Cerebellum (tissue), 4 donors: ENCODE measurements at places on chromosomes 1 and 21. TPM values are rescaled to one million over a fixed set of nuclear protein-coding genes. Genes with fewer than 3 reads are reported as not detected.

DNA sequence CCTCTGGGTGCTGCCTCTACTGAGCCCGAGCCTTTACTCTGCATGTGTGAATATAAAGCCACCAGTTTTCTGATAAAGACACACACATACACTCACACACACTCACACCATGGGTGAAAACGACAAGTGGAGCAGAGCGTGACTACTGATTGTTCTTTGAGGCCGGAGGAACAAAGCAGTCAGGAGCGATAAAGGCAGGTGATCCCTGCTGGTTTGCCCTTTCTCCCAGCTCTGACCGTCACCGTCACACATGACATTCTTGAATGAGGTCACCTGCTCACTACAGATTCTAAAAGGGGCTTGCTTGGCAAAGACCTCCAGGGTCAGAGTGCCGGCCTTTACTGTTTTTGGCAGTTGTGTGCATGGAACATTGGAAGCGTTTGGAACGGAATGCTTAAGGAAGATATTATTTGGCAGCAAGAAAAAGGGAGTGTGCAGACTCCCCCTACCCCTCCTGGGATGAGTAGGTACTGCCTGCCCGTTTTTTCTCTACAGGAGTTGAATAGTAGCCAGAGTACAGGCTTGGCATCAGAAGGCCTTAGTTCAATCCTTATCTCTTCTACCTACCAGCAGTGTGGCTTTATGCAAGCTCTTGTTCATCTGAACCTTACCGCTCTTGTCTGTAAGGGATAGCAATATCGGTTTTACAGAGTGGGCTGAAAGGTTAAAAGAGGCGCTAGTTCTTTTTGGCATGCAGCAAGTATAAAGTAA, 79.7 kb downstream of the PBX1 start:
- peak; percentile 49 for DNase-seq

DNA sequence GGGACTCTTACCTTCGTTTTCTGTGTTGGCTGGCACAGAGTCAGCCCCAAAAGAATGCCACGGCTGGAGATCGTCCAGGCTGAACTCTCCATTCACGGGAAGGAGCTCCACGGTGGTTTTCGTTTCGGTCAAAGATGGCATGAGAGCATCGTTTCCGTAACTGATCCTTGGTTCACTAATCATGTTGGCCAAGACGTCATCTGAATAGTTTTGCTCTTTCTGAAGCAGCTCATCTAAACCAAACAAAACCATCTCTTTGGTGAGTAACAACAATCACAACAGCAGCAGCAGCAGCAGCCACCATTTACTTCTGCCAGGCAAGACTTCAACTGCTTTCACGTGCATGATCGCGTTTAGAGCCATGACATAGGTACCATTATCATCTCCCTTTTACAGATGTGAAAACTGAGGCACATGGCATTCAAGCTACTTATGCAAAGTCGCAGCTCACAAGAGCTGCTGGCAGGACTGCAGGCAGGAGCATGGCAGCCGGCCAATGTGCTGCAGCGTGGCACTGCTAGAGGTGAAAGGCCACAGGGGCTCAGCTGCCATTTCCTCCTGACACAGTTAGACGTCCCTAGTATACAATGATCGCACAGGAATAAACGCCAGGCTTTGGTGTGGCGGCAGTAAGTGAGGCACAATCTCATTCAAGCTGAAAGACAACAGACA, 177.1 kb downstream of the GABPA start:
- peak; percentile 41 for DNase-seq

- no peak for DNase-seq
Observed at GRCh38 chr1:226615876-226616275, 67.3 kb downstream of the STUM start.

GRCh38 chr1:167135281-167135840, 41.5 kb downstream of the STYXL2 start:
- peak; percentile 75 for DNase-seq

- DNase-seq, result peak; percentile 32
Observed at GRCh38 chr1:93681101-93681988, at the start of gene BCAR3. BCAR3 (minus strand) TSS chr1:93681837; CDS start chr1:93674930, 6,907 bp downstream.

Gene C1orf94
- 0.45 TPM for total RNA-seq
